ENCODE measurements at places on chromosomes 7 and 10.
A peak's percentile ranks its signal among the peaks of the same experiment; 100 is the strongest.

GRCh38 chr10:52440612-52441285, 126.7 kb downstream of the DKK1 start:
- no peak for DNase-seq

DNA sequence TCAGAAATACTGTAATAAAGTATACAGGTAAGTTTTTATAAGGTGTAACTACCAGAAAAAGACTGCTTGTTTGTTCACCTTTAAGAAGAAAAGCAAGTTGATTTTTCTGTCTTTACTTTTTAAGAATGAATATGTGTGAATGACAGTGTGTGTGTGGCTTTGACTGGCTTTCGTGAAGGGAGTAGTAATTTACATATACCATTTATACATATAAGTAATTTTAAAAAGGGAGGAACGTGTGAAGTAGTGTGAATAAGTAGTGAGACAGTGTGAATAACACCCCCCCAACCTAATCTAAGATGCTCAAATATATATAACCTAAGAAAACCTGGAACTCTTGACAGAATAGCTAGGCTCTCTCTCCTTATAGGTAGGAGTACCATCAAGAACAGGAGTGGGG, 33.2 kb downstream of the RBM33 start:
- no peak for DNase-seq

DNA sequence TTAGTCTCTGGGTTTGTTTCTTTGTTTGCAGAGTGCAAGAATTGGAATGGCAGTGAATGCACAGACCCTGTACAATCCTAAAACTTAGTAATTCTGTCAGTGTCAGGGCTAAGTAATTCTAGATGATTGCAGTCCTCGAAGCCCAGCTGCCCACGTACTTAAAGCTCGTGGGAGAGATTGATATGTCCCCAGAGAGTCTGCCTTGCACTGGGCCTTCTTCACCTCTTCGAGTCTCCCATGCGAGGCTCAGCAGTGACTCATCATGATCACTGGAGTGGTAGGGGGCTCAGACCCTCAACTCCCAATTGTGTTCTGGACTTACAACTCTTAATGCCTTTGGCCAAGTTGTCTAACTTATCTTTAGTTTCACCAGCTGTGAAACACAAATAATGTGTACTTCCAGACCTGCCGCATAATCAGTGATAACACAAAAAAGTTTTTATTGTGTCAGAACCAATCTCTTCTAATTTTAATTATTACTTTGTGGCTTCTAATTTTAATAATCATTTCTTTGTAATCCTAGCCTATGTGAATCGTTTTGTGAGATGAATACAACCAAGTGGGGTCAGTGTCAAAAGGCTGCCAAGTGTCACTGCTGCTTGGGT, 345.6 kb upstream of the LRGUK start:
- no peak for DNase-seq

GRCh38 chr7:111098926-111099250, 8.0 kb downstream of the LRRN3 start:
- no peak for DNase-seq

DNA sequence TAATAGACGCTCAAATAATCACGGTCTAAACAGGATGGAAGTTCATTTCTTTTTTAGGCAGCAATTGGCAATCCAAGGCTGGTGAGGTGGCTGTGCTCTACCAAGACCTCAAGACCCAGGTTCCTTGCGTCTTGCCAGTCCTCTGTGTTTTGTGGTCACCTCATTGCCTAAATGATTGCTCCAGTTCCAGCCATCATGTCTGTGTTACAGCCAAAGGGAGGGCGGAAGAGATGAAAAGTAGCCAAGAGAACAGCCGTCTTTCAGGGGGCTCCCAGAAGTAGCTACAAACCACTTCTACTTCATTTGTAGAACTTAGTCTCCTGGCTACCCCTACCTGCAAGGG, 19.2 kb upstream of the C10orf67 start:
- DNase-seq, result no peak

DNA sequence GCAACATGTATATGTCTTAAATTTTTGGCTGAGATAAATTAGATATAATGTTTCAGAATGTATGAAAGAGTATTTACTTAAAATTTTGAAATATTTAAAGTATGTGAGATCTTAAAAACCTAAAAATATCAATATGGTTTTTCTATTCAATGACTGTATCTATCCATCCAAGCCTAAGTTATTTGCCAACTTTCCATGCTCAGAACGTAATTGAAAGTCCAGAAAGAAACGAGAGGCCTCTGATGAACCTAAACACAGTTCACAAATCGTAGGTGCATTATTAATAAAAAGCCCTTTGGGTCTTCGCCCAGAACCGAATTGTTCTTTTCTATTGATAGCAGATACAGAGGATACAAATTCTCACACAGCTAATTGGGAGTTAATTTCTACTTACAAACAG, 6.5 kb downstream of the SVIL start:
- DNase-seq, result no peak

DNA sequence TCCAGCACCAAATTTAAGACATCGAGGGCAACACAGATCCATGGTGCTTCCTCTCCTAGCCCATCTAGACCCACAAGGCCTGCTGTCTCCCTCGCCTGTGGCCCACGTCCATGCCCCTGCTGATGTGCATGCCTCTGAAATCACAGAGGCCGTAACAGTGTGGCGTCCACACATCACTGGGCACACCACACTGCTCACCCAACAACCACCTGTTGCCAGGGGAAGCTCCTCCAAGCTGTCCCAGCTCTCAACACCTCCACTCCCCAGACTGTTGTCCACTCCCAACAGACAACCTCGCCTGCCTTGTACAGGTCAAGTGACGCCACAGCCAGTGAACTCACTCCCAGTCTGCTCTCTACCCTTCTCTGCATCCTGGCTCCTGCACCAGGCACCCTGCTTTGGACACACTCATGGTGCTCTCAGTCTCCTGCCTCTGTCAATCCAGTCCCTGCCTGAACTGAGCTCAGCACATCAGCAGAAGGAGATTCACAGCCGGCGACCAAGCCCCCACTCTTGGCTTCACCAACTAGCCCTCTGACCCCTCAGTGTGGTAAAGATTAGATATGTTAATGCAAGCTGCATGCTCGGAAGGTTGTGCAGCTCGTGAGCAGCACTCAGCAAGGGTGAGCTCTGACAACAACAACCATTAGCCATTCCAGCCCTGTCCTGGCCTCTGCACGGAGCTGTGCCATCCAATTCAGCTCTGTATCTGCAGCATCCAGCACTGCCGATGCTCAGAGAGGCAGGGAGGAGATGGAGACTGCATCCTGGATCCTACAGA, 197.0 kb downstream of the TNS3 start:
- no peak for DNase-seq

- no peak for DNase-seq
Measured at GRCh38 chr7:74332373-74333176, 43.4 kb downstream of the CLIP2 start.

DNA sequence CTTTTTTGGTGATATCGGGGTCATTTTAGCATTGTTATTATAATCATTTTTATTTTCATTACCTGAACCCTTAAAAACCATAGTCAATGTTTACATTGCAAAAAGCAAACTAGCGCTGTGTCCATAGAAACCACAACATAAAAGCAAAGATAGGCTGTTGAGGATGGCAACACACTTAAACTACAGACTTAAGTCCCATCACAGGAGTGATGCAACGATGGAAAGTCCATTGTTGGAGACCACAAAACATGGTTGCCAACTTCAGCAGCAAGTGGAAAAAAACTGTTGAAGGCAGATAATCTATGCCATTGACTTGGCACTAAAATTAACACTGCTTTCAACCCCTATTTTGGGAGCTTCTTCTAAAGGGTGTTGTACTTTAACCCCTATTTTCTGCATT, 398.8 kb upstream of the IGFBP3 start:
- DNase-seq, result no peak

GRCh38 chr7:30469303-30469702, 9.3 kb downstream of the NOD1 start:
- peak; percentile 40 for DNase-seq

- DNase-seq, result peak; percentile 47
Measured at GRCh38 chr7:1461646-1462375, 2.5 kb upstream of the MICALL2 start.

- DNase-seq, result no peak
Measured at GRCh38 chr10:121310151-121310711, 288.0 kb downstream of the FGFR2 start.
